Hepatocyte (in vitro differentiated cells): ENCODE measurements at places on chromosomes 5 and 9.

DNA sequence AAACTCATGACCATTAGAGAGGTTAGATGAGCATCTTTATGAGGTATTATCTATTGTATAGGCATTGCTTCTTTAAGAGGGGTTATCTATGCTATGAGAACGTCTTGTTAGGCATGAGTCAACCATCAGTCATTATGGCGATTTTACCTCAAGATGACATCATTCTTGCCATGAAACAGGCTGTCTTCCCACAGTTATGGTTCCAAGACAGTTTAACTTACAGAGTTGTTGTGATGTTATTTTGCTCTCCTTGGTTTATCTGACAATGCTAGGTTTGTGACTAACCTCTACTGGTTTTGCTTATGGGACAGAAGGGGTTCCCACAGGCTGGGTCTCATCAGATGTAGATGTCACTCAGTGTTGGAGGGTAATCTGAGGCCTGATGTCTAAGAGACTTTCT, 1864.7 kb upstream of the ACO1 start:
- no peak for DNase-seq

- no peak for DNase-seq
Measured at GRCh38 chr9:37906312-37907239, 2.6 kb upstream of the SLC25A51 start.

DNA sequence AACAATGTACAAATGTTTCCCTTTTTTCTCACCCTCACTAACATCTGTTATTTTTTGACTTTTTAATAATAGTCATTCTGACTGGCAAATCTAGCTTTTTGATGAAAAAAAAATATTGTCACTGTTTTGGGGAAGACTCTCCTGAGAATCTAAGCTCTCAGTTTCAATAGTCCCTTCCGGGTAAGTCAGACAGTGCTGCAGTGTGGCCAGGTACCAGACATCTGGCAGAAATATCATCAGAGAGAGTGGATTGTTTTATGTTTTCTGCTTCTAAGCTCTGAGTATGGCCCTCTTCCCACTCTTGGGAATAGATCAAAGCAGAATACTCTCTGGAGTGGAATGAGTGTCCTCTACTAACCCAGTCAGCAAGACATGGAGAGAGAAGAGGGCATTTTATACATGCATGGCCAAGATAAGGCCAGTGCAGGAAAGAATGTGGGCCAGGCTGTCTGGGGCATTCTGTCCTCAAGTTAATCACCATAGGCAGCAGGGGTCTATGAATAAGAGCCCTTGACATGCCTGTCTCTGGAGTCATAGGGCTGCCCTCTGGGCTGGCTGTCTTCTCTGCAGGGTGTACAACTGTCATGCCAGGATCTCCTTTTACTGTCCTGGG, 38.5 kb upstream of the OR2S2 start:
- peak; percentile 15 for DNase-seq

DNA sequence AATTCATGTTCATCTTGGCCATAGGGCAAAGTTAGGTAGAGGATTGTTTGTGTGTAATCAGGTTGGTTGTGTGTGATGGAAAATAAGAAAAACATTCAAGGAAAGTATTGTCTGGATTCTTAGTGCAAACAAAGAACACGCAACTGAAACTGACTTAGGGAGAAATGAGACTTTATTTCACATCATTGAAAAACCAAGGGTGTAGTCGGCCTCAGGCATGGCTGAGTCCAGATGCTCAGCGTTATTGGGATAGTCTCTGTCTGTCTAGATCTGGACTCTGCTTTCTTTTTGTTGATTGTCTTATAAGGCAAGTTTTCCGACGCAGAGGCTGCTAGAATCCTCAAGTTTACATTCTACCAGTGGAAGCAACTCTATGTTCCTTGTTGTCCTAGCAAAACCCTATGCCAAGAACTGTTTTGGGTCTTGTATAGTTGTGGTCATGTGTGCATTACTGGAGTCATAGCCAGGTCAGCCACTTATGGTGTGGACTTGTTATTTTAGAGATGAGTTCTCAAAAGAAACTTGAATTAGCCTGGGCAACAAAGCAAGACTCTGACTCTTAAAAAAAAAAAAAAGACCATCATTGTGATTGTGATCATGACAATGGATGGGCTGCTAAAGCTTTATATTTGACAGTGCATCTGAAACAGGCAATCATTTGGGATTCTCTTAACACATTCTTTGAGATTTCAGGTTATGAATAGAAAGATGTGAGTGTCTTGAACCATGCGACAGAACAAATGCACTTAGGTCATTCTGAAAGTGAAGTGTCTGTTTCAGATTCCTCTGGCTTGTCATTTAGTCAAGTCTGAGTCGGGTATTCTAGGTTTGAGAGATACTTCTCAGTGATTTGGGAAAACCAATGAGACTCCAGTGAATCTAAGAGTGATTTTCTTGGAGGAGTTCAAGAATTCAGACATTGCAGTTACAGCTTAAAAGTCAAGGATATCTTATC, 82.6 kb downstream of the DOCK2 start:
- no peak for DNase-seq

GRCh38 chr5:177232761-177233160, 70.8 kb downstream of the RAB24 start:
- no peak for DNase-seq

DNA sequence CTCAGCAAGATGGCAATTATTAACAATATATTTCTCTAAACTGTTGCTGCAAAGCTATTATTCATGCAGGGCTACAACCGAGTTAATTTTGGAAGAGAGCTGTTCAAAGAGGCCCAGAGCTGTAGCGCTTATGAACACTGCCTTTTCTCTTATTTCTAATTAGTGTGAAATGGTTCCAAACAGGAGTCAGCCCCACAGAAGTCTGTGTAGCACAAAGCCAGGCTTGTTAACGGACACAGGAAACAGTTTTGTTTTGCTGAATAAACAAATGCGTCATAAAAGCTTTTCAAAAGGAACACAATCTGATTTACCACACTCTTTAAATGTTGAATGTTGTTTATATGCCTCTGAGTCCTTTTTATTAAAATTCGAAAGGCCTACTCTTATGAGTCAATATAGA, 396.5 kb downstream of the ANXA1 start:
- DNase-seq = no peak

GRCh38 chr5:34452170-34452828, 203.8 kb upstream of the RAI14 start:
- peak; percentile 38 for DNase-seq
